ENCODE measurements at places on chromosomes 1 and 21. TPM values are rescaled to one million over a fixed set of nuclear protein-coding genes. Genes with fewer than 3 reads are reported as not detected.
A peak's percentile ranks its signal among the peaks of the same experiment; 100 is the strongest.

GRCh38 chr1:243471026-243471685 lies 215.3 kb downstream of the SDCCAG8 start:
- peak overlapping the region; percentile 86 for H3K4me3 ChIP-seq
- H3K27me3 ChIP-seq = peaks cover 15% of the 10 kb centered on the region
- H3K27ac ChIP-seq = peak overlapping the region; percentile 100
- H3K4me1 ChIP-seq = peaks cover 66% of the 10 kb centered on the region
- H3K36me3 ChIP-seq = no peaks in the 10 kb centered on the region

Gene SYDE2
- 1.5 TPM for total RNA-seq

Gene B3GALT2
- total RNA-seq = 64.6 TPM

Gene SNX27
- 39.3 TPM for total RNA-seq

DNA sequence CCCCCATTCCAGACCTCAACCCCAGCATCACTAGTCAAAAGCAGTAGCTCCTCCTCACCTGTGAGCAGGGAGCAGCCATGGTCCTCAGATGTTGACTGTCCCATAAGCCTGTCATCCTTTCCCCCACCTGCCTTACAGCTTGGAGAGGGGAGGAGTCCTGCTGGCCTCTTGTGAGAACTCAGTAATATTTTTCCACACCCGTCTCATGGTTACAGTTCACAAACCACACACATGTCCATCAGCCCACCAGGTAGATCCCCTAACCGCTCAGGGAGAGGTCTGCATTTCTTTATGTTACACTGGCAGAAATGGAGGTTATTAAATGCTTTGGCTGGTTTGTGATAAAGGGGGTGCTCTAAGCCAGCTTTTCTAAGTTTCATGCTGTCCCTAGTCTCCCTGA lies 26.3 kb upstream of the POU3F1 start:
- H3K4me3 ChIP-seq = no peak overlapping the region
- no peaks in the 10 kb centered on the region for H3K36me3 ChIP-seq
- H3K27ac ChIP-seq = no peak overlapping the region

Gene MIXL1
- total RNA-seq = 0.54 TPM

Gene GNG4
- total RNA-seq = 124 TPM

- H3K27ac ChIP-seq = no peak overlapping the region
- H3K4me1 ChIP-seq = peaks cover 9% of the 10 kb centered on the region
- DNase-seq = no peak
- no peaks in the 10 kb centered on the region for H3K27me3 ChIP-seq
- H3K4me3 ChIP-seq = no peak overlapping the region
Measured at GRCh38 chr1:201838381-201838780, 9.4 kb downstream of the IPO9 start.

Gene TCP10L
- 31.0 TPM for total RNA-seq

GRCh38 chr1:6495041-6495441 lies 3.6 kb upstream of the PLEKHG5 start:
- no peak overlapping the region for H3K27ac ChIP-seq
- no peak overlapping the region for H3K4me3 ChIP-seq
- peaks cover 23% of the 10 kb centered on the region for H3K4me1 ChIP-seq
- H3K27me3 ChIP-seq = no peaks in the 10 kb centered on the region
- no peak for DNase-seq

- H3K4me3 ChIP-seq = no peak overlapping the region
- peaks cover 6% of the 10 kb centered on the region for H3K27me3 ChIP-seq
- H3K4me1 ChIP-seq = peaks cover 3% of the 10 kb centered on the region
- DNase-seq = no peak
- H3K27ac ChIP-seq = no peak overlapping the region
- H3K36me3 ChIP-seq = no peaks in the 10 kb centered on the region
Measured at GRCh38 chr1:175191659-175192058, 917 bp downstream of the KIAA0040 start.

DNA sequence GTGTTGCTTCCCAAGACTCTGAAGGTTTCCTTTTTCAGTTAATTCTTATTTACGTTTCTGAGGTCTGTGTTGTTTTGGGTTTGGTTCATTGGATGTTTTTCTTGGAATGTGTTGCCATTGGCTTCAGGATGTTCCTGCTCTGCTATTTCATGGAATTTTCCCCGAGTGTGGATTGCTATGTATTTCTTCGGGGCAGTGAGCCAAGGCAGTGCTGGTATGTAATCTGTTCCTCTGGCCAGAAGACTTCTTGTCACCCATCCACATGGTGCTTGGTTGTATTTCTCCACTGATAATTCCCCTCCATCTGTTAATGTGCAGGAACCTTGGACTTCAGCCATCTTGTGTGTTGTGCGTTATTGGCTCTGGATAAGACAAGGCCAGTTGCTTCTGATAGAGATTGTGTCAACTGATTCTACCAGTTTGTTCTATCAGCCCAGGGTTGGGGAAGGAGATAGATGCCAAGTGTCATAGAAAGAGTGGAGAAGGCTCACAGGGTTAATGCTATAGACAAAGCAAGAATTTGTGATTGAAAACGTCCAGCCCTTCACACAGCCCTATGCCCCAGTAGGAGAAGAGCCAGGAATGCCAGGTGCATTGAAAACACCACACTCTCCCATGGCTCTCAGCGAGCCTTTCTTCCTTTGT lies 505.2 kb downstream of the PLPP3 start:
- H3K27me3 ChIP-seq = peaks cover 2% of the 10 kb centered on the region
- H3K36me3 ChIP-seq = no peaks in the 10 kb centered on the region
- no peak overlapping the region for H3K4me3 ChIP-seq
- no peak for DNase-seq

DNA sequence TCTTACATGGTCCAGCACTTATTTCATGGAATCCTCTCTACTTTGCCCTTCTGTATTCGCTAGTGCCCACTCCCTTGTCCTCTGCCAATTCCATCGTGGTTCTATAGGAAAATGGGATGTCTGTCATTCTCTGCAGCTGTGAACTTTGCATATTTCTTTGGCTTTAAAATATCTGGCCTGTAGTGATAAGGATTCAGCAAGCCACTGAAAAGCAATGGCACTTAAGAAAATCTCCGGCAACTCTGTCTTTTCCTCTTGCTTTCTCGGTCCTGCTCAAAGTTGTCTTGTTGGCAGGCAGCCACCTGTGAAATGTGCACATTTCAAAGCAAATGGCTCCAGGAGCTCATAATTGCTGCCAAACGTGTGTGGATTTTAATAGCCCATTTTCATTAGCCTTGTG lies 91.8 kb downstream of the CHD1L start:
- no peak overlapping the region for H3K4me3 ChIP-seq
- no peak for DNase-seq
- peaks cover 19% of the 10 kb centered on the region for H3K4me1 ChIP-seq

Gene ARHGAP30
- not detected for total RNA-seq

GRCh38 chr1:247448107-247448791 lies 9.7 kb downstream of the OR2B11 start:
- peaks cover 2% of the 10 kb centered on the region for H3K27me3 ChIP-seq
- peak overlapping the region; percentile 88 for H3K4me3 ChIP-seq
- no peaks in the 10 kb centered on the region for H3K4me1 ChIP-seq
- peak; percentile 76 for DNase-seq

- peaks cover 7% of the 10 kb centered on the region for H3K27me3 ChIP-seq
- no peak overlapping the region for H3K27ac ChIP-seq
- no peak overlapping the region for H3K4me3 ChIP-seq
- no peak for DNase-seq
- peaks cover 13% of the 10 kb centered on the region for H3K4me1 ChIP-seq
Measured at GRCh38 chr1:231729544-231729943, 103.0 kb downstream of the DISC1 start.

GRCh38 chr1:29444782-29445729 lies 208.7 kb downstream of the PTPRU start:
- H3K27ac ChIP-seq = peak overlapping the region; percentile 62
- no peaks in the 10 kb centered on the region for H3K36me3 ChIP-seq
- H3K4me1 ChIP-seq = peaks cover 11% of the 10 kb centered on the region
- peak overlapping the region; percentile 5 for H3K4me3 ChIP-seq

- no peak overlapping the region for H3K27ac ChIP-seq
- H3K4me3 ChIP-seq = no peak overlapping the region
- peaks cover under 1% of the 10 kb centered on the region for H3K27me3 ChIP-seq
- no peaks in the 10 kb centered on the region for H3K4me1 ChIP-seq
Measured at GRCh38 chr1:26666855-26667254, 29.0 kb upstream of the ARID1A start.

GRCh38 chr1:45243476-45244343 lies 37.3 kb upstream of the ZSWIM5 start:
- H3K4me3 ChIP-seq = no peak overlapping the region
- no peak for DNase-seq
- no peaks in the 10 kb centered on the region for H3K27me3 ChIP-seq
- H3K4me1 ChIP-seq = no peaks in the 10 kb centered on the region
- H3K36me3 ChIP-seq = peaks cover 17% of the 10 kb centered on the region

GRCh38 chr21:45737485-45738166 lies 94.1 kb downstream of the PCBP3 start:
- H3K4me1 ChIP-seq = peaks cover 14% of the 10 kb centered on the region
- H3K27me3 ChIP-seq = peaks cover 6% of the 10 kb centered on the region
- peaks cover 8% of the 10 kb centered on the region for H3K36me3 ChIP-seq
- DNase-seq = no peak
- no peak overlapping the region for H3K4me3 ChIP-seq

GRCh38 chr21:44875316-44875700 lies 1.8 kb upstream of the PTTG1IP start:
- H3K36me3 ChIP-seq = no peaks in the 10 kb centered on the region
- H3K27ac ChIP-seq = no peak overlapping the region
- DNase-seq = no peak
- H3K4me1 ChIP-seq = peaks cover 19% of the 10 kb centered on the region
- H3K4me3 ChIP-seq = peak overlapping the region; percentile 83

Gene TNFRSF9
- total RNA-seq = 0.15 TPM

Gene TPTE
- total RNA-seq = not detected

Gene GPR25
- not detected for total RNA-seq

DNA sequence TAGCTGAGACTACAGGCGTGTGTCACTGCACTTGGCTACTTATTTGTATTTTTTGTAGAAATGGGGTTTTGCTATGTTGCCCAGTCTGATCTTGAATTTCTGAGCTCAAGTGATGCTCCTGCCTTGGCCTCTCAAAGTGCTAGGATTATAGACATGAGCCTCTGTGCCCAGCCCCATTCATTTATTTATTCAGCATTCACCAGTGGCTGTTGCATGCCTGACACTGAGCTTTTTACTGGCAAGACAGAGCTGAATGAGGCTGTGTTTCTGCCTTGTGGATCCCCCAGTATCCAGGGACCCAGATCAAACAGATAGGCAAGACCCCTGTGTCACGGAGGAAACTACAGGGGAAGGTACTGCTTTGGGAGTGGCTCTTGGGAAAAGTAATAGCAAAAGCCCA lies 109.4 kb downstream of the DISC1 start:
- no peak overlapping the region for H3K4me3 ChIP-seq
- H3K27ac ChIP-seq = no peak overlapping the region
- peaks cover 11% of the 10 kb centered on the region for H3K36me3 ChIP-seq
- H3K27me3 ChIP-seq = peaks cover 2% of the 10 kb centered on the region

DNA sequence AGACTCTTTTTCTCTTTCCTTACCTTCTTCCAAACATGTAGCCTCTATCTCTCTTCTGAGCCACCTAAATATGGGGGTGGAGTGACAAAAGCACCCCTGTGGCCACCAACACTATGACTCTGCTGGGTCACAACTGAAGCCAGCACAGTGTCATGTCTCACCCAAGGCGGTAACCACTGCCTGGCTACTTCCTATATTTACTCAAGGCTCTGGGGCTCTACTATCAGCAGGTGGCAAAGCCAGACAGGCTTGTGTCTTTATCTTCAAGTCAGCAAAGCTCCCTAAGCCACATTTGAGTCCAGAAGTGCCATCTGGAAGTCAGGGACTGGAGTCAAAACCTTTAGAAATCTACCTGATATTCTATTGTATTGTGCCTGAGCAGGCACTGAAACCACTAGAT lies 1515.2 kb downstream of the PLA2G4A start:
- H3K4me3 ChIP-seq = no peak overlapping the region
- H3K4me1 ChIP-seq = no peaks in the 10 kb centered on the region
- no peak for DNase-seq
- H3K27ac ChIP-seq = no peak overlapping the region
- peaks cover 4% of the 10 kb centered on the region for H3K27me3 ChIP-seq
- H3K36me3 ChIP-seq = peaks cover 14% of the 10 kb centered on the region

Gene RAB29
- 1.7 TPM for total RNA-seq

DNA sequence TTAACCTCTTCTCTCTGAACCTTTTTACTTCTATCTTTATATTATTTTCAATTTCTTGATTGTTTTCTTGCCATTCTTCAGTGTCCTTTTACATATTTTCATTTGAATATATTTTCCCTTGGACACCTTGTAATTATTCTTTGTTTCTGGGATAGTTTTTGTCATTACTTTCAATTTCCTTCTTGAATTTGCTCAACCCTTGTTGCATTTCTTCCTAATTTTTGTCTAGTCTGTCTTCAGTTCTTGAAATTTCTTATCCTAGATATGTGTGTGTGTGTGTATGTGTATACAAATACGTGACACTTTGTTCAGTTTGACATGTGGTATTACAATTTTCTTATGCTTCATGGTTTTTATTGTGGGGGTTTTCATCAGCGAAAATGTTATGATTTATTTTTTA lies 1.9 kb upstream of the GALNT2 start:
- H3K27me3 ChIP-seq = peaks cover 5% of the 10 kb centered on the region
- H3K36me3 ChIP-seq = no peaks in the 10 kb centered on the region
- DNase-seq = no peak
- H3K4me1 ChIP-seq = peaks cover 12% of the 10 kb centered on the region

- no peak overlapping the region for H3K4me3 ChIP-seq
- H3K27ac ChIP-seq = no peak overlapping the region
- no peak for DNase-seq
- peaks cover 7% of the 10 kb centered on the region for H3K27me3 ChIP-seq
- H3K36me3 ChIP-seq = peaks cover 4% of the 10 kb centered on the region
Measured at GRCh38 chr1:201882665-201883132, 6.0 kb upstream of the SHISA4 start.

Gene OR2L13
- not detected for total RNA-seq

DNA sequence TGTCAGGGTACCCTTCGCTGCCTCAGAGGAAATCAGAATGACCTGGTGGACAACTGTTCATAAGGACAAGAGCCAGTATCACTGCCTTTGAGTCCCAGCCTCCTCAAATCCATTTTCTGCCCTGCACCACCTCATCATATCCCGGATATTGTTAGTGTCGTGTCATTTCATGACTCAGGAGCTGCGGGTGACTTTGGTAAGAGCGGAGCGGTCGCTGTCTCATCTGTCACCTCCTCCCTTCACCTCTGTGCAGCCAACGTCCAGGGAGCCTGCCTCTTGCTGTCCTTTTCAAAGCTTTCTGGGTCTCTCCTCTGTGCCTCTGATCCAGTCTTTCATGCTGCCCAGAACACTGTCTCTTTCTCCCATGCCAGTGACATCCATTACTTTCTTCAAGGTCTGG lies 7.0 kb upstream of the C1orf198 start:
- no peak overlapping the region for H3K27ac ChIP-seq
- no peak overlapping the region for H3K4me3 ChIP-seq
- DNase-seq = no peak
- H3K36me3 ChIP-seq = peaks cover 4% of the 10 kb centered on the region
- H3K4me1 ChIP-seq = peaks cover 6% of the 10 kb centered on the region

GRCh38 chr1:155175281-155175926 lies 1.8 kb downstream of the TRIM46 start:
- H3K4me3 ChIP-seq = peak overlapping the region; percentile 93
- peaks cover 13% of the 10 kb centered on the region for H3K4me1 ChIP-seq
- peak; percentile 23 for DNase-seq
- H3K27me3 ChIP-seq = peaks cover 15% of the 10 kb centered on the region
- peak overlapping the region; percentile 48 for H3K27ac ChIP-seq

GRCh38 chr1:206012086-206012859 lies 9.1 kb upstream of the RAB7B start:
- H3K27me3 ChIP-seq = no peaks in the 10 kb centered on the region
- no peak overlapping the region for H3K27ac ChIP-seq
- H3K36me3 ChIP-seq = no peaks in the 10 kb centered on the region
- no peaks in the 10 kb centered on the region for H3K4me1 ChIP-seq
- H3K4me3 ChIP-seq = no peak overlapping the region

Gene TYW3
- total RNA-seq = 7.6 TPM

- H3K4me3 ChIP-seq = no peak overlapping the region
- H3K36me3 ChIP-seq = no peaks in the 10 kb centered on the region
- no peak overlapping the region for H3K27ac ChIP-seq
- peaks cover 2% of the 10 kb centered on the region for H3K27me3 ChIP-seq
- DNase-seq = no peak
- H3K4me1 ChIP-seq = no peaks in the 10 kb centered on the region
Measured at GRCh38 chr21:38321568-38321967, 64.8 kb downstream of the KCNJ15 start.
